NCI-H2227 treated with DMSO at 0.1 percent for 48 hours (cell line): ENCODE measurements at places on chromosomes 12 and 14.

DNA sequence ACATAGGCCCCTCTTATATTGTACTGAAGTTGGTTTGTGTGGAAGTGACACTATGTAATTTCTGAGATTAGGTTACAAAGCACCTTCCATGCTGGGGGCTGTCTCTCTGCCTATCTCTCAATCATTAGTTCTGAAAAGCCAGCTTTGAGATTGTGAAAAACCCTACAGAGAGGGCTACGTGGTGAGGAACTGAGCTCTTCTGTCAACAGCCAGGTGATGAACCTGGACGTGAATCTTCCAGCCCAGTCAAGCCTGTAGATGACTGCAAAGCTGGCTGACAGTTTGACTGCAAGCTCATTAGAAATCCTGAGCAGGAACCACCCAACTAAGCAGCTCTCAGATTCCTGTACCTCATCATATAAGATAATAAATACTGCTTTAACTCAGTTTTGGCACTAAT, 36.3 kb upstream of the BBS10 start:
- no peak for DNase-seq

DNA sequence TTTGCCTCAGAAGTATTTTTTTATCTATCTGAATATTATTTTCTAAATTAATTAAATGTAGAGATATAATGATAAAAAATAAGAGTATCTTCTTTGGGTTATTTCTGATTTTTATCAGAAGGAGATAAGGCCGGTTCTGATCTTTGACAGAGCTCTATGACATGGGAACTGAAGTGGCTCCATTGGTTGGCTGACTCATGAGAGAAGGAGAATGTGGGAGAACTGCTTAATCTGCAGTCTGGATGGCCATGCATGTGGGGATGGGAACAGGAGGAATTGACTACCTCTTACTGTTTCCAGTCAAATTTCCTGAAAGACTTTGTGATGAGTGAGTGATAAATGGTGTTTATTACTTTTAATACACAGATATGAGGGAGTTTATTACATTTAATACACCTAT, 155.8 kb upstream of the ATP2B1 start:
- DNase-seq, result no peak

- no peak for DNase-seq
Observed at GRCh38 chr12:1864456-1864855, 44.1 kb downstream of the LRTM2 start.

DNA sequence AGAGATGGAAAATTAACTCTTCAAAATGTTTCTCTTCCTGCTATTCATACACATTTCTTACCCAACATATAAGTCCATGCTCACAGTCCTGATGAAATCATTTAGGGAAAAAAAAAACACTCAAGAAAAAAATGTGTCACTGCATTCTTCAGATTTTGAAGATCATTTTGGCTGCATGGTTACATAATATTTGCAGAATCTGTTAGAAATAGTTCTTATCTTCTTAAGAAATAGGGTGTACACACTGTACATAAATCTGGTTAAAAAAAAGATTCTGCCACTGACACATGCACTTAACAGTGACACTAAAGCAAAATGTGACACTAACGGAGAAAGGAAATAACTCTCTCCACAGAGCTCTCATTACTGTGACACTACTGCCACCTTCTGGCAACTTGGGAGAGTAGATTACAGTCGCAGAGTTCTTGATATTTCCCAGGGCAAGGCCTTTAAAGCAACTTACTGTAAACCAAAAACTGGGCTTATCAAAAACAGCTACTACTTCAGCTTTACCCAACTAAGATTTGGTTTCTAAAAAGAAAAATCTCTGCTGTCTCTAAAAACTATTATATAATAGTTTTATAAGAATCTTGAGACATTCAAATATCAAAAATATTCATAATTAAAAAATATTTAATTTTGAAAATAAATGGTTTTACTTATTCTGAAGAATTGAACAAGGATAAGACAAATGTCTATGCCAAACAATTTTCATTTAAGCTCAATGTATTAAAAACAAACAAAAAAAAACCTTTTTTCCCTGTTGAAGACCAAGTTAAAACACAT, 65.0 kb downstream of the SETD3 start:
- DNase-seq, result peak; percentile 79

DNA sequence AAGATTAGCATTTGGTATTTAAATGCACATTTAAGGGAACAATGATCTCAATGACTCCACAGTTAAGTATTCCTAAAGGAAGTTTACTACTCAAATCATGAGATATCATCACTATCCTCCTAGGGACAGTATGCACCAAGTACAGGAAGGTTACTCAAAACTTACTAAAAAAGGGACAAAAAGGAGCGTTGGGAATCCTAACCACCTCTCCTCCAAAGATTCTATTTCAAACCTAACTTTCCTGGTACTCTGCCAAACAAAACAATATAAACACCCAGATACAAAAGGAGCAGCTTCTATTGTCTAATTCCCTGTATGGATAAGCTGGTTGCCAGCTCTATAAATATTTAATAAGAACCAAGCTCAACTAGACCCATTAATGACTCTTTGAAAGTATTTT, 377.7 kb downstream of the NUAK1 start:
- DNase-seq, result no peak

DNA sequence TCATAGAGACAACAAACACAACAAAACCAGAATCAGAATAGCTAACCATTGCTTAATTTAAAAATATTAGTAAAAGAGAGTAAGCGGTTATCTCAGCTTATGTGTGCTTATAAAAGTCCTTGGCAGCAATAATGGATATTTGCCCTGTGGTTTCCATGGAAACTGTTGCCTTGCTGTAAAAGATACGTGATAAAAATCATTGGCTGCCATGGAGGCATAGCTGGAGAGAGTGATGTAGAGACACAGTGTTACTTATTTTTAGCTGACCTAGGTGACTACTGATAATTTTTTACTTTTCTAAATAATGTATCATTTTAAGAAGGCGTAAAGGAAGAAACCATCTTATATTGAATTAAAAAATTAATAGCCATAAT, 92.9 kb downstream of the ERC1 start:
- DNase-seq, result peak; percentile 21

- no peak for DNase-seq
Observed at GRCh38 chr14:67573228-67574010, 26.6 kb downstream of the PIGH start.

GRCh38 chr12:64452559-64453329, 824 bp downstream of the TBK1 start:
- DNase-seq, result peak; percentile 45
